ENCODE measurements at places on chromosomes 5 and 9. TPM values are rescaled to one million over a fixed set of nuclear protein-coding genes. Genes with fewer than 3 reads are reported as not detected.

The RFX3 gene
- 7.5 TPM for polyA plus RNA-seq

The MYOZ3 gene
- polyA plus RNA-seq, result 12.7 TPM

The FST gene
- 13.2 TPM for polyA plus RNA-seq

The SPOUT1 gene
- polyA plus RNA-seq, result 33.5 TPM

The RFESD gene
- 6.9 TPM for polyA plus RNA-seq

DNA sequence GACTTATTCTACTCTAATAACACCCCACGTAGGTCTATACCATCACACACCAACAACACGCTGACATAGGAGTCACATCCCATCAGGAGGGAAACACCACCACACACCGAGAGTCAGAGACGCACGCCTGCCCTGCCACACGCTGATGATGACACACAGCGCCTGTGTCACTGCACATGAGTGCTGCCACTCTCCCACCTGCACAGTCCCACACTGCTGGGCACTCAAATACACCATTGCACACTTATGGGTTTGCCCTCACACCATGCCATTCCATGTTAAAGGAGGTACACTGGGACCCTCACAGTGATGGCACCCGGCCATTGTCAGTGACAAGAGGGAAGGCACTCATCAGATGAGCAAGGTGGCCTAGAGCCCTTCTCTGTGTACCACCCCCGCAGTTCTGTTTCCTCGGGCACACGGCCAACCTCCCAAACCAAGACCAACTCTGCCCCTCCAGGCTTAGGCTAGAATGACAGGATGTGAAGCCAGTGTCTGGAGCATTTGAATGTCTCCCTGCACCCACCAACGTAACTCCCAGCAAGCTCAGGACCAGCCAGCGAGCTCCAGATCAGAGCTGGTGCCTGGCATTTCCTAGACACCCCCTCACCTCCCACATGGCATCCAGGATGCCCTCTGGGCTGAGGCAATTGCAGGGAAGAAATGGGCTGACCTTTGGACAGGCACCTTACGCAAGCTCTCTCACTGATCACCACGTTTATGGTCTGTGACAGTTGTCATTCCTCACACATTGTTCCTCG is 3.6 kb upstream of the CPLX2 start:
- peak; percentile 86 for DNase-seq
- H3K36me3 ChIP-seq, result no peaks in the 10 kb centered on the region
- peaks cover 17% of the 10 kb centered on the region for H3K4me1 ChIP-seq
- no peak overlapping the region for H3K27ac ChIP-seq

DNA sequence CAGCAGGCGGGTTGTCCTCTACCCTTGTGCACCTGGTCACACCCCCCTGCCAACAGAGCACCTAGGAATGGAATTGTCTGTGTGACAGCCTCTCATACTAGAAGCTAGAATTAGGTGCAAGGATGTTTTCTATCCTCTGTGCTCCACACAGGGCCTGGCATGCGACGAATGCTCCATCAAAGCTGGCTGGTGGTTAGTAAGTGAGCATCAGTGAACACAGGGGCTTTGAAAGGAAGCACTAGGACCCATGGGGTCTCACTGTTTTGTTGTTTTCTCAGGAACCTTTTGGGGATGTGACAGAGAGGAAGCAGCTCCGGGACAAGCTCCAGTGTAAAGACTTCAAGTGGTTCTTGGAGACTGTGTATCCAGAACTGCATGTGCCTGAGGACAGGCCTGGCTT is 32.3 kb downstream of the GALNT12 start:
- peak; percentile 30 for DNase-seq
- no peaks in the 10 kb centered on the region for H3K27me3 ChIP-seq
- H3K36me3 ChIP-seq, result no peaks in the 10 kb centered on the region
- no peak overlapping the region for H3K4me3 ChIP-seq

GRCh38 chr5:135396459-135397055 is 2.5 kb downstream of the MACROH2A1 start:
- H3K4me3 ChIP-seq, result no peak overlapping the region
- no peak overlapping the region for H3K27ac ChIP-seq
- no peak for DNase-seq

DNA sequence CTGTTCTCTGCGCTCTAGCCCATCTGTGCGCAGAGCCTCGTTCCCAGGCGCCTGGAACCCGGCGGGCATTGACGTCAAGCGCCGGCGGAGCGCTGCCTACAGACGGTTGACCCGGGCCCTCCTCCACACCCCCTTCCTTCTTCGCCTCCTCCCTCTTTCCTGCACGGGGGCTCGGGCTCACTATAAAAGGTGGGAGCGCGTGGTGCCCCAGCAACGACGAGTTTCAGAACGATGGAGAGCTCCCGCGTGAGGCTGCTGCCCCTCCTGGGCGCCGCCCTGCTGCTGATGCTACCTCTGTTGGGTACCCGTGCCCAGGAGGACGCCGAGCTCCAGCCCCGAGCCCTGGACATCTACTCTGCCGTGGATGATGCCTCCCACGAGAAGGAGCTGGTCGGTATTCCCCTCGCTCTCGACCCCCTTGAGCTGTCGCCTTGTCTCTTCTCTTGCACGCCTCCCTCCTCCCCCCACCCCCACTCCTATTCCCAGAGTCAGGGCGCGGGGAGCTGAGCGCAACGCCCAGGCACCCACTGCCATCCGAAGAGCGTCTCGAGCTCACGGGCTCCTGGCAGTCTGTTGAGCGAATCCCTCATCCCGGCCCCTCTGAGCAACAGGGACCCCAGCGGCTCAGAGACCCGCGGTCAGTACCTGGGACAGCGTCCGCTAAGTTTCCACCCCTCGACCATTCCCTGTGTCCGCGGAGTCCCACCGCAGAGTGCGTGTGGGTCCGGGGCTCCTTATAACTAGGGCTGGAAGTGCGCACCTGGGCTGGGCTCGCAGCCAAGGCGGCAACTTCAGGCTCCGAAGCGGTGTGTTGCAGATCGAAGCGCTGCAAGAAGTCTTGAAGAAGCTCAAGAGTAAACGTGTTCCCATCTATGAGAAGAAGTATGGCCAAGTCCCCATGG is at the start of gene CARTPT:
Gene CARTPT (plus strand): TSS at position 213 of the 902 bp plus-strand sequence. CDS start 19 bp downstream, at position 232.
- peaks cover 7% of the 10 kb centered on the region for H3K4me1 ChIP-seq
- peaks cover 53% of the 10 kb centered on the region for H3K27me3 ChIP-seq
- H3K27ac ChIP-seq, result no peak within 1 kb of the TSS
- H3K36me3 ChIP-seq, result no peaks in the 10 kb centered on the region
- peak; percentile 91 for DNase-seq

GRCh38 chr5:94467954-94468930 is 150.2 kb downstream of the KIAA0825 start:
- no peaks in the 10 kb centered on the region for H3K27me3 ChIP-seq
- peaks cover 5% of the 10 kb centered on the region for H3K4me1 ChIP-seq
- DNase-seq, result no peak

DNA sequence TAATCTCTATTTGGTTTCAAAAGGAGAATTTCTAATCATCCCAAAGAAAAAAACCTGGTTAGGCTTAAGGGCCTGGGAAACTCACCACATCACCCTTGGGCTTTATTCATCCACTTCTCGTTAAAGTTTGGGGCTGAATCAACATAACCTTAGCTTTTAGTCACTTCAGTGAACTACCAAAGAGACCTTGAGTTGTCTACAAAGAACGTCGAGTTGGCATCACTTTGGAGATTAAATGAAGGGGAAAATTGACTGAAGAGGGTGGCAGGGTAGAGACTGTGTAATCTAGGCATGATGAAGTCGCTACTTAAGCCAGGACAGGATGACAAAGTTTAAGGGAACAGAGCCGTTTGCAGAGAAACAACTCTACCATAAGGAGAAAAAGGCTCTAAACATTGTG is 341.4 kb downstream of the RAB3C start:
- DNase-seq, result no peak
- H3K27me3 ChIP-seq, result no peaks in the 10 kb centered on the region
- H3K36me3 ChIP-seq, result no peaks in the 10 kb centered on the region
- H3K27ac ChIP-seq, result no peak overlapping the region
- no peak overlapping the region for H3K4me3 ChIP-seq
- H3K4me1 ChIP-seq, result peaks cover 47% of the 10 kb centered on the region

DNA sequence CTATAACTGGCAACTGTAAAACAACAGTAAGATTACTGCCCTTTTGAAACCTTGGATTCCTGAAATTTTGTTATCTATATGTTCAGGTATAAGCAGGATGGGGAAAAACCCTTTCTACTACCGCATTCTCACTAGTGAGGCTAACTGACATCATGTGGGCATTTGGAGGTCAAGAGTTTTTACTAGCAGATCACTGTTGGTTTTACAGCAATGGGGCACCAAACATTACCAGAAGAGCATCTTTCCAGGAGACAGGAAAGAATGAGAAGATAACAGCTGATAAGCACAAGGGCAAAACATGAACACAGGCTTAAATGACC is 20.9 kb upstream of the TTC33 start:
- H3K27ac ChIP-seq, result no peak overlapping the region
- H3K36me3 ChIP-seq, result peaks cover 16% of the 10 kb centered on the region
- DNase-seq, result no peak
- H3K4me1 ChIP-seq, result no peaks in the 10 kb centered on the region

DNA sequence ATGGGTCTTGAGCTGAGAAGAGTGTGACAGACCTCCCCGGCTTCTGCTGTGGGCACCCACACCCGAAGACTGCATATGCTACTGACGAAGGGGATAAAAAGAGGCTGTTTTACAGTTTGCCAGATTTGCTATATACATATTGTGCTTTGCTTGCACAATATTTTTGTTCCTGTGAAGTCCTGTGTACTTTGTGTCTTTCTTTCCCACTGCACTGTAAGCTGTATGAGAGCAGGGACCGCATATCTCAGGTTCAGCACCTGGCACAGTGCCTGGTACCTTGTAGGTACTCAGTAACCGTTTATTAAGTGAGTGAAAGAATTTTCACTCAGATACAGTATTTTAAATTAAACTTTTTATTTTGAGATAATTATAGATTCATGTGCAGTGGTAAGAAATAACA is 8.2 kb upstream of the GARNL3 start:
- 0 out of 2 replicates have a peak, but pooled peaks cover 3% of the 10 kb centered on the region for H3K36me3 ChIP-seq
- no peak overlapping the region for H3K4me3 ChIP-seq
- peaks cover 40% of the 10 kb centered on the region for H3K4me1 ChIP-seq
- no peak overlapping the region for H3K27ac ChIP-seq
- no peak for DNase-seq

- no peaks in the 10 kb centered on the region for H3K27me3 ChIP-seq
- H3K36me3 ChIP-seq, result no peaks in the 10 kb centered on the region
- H3K4me1 ChIP-seq, result no peaks in the 10 kb centered on the region
- DNase-seq, result no peak
- H3K27ac ChIP-seq, result no peak overlapping the region
- H3K4me3 ChIP-seq, result no peak overlapping the region
These were observed 21.6 kb downstream of the PDE6A start for GRCh38 chr5:149922950-149923349.

DNA sequence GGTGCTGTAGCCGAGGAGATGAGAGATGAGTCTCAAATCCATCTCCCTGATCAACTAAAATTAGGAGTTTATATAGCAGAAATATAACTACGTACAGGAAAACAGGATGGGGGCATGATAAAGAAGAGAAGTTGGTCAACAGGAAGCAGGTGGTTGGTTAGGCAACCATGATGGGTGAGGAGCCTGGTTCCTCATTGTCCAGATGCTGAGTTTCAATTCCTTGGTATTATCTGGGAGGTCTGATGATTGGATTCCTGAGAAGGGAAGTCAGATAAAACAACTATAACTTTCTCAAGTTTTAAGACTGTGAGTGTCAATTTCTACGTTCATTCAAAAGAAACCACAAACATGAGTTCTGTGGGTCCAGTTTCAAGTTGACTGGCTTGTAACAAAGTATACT is 323.9 kb downstream of the MTRR start:
- no peak for DNase-seq
- H3K27ac ChIP-seq, result no peak overlapping the region
- H3K27me3 ChIP-seq, result no peaks in the 10 kb centered on the region
- H3K36me3 ChIP-seq, result no peaks in the 10 kb centered on the region
- H3K4me1 ChIP-seq, result no peaks in the 10 kb centered on the region

DNA sequence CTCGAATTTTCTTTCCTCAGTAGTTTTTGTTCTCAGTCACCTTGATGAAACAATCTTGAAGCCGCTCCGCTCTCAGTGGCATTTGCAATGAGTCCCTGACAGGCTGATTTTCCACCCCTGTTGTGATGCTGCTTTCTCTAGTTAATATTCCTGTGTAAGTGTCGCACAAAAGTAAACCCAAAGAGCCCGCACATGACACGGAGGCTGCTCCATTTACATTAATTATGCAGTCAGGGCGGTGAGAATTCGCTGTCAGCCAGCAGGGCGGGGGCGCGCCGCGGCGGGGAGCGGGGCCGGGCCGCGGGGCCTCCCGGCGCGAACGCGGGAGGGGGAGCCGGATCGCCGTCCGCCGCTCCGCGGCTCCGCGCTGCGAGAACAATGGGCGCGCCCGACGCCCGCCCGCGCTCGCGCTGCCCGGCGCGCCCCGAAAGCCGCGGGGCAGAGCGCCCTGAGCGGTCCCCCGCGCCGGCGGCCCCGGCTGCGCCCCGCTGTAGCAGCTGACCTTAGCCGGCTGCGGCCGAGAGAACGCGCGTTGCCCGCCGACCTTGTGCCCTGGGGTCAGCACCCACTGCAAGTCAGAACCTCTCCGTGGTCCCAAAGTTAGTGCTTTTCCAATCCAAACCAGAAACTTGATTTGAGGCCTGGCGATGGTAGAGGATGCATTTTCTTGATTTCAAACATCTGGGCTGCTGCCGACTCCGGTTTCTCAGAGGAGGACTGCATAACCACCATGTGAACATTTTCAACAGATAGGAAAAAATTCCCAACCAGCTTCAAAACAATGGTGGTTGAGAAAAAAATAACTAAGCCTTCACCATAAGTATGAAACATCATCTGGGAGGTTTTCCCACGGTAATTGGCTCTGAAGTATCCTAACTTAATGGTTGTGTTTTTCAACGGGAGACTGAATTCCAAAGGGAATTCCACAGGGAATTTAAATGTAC is 142.6 kb downstream of the PBX3 start:
- no peak overlapping the region for H3K27ac ChIP-seq
- H3K4me1 ChIP-seq, result peaks cover 79% of the 10 kb centered on the region
- DNase-seq, result peak; percentile 77
- peaks cover 17% of the 10 kb centered on the region for H3K27me3 ChIP-seq

DNA sequence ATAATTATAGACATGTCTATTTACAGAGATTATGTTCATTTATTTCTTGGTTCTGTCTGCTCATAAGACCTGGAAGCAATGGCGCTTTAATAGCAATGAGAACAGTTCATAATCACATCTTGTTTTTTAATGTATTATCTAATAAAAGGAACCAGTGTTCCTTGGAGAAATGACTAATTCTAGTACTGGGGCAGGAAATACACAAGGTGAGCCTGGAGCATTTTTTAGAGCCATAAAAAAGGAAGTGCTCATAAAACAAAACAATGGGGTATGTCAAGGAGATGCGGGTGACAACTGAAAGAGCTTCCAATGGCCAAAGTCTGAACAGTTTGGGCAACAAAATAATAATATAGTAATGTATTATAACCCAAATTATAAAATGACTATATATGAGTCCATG is 531.9 kb upstream of the CHD1 start:
- DNase-seq, result no peak
- no peak overlapping the region for H3K27ac ChIP-seq
- H3K27me3 ChIP-seq, result no peaks in the 10 kb centered on the region
- no peaks in the 10 kb centered on the region for H3K4me1 ChIP-seq
- no peaks in the 10 kb centered on the region for H3K36me3 ChIP-seq

- no peak overlapping the region for H3K27ac ChIP-seq
- H3K4me3 ChIP-seq, result peak overlapping the region; percentile 55
- H3K36me3 ChIP-seq, result no peaks in the 10 kb centered on the region
These were observed 2.8 kb downstream of the PITX1 start for GRCh38 chr5:135030956-135031812.
